ENCODE measurements at places on chromosomes 1 and 21.
A peak's percentile ranks its signal among the peaks of the same experiment; 100 is the strongest.

DNA sequence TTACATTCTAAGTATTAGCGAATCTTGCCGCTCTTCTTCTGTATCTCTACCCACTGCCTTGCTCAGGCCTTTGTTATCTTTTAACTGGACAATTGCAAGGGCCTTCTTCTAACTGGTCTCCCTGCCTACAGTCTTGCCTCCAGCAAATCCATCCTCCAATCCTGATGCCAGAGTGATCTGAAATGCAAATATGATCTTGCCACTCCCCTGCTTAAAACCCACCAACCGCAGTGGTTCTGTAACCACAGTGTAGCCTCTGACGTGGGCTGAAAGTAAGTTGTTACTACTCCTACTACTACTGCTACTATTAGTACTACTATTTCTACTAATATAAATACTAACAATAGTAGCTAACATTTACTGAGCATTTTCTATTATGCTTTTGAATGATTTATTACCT is 12.4 kb downstream of the MOV10 start:
- no peak for DNase-seq

- DNase-seq, result no peak
Measured at GRCh38 chr1:98677288-98677687, 15.8 kb downstream of the SNX7 start.

GRCh38 chr1:32540605-32541004 is 1.4 kb downstream of the ZBTB8A start:
- DNase-seq, result no peak

GRCh38 chr1:31295874-31296485 is 608 bp downstream of the SNRNP40 start:
- DNase-seq, result no peak

DNA sequence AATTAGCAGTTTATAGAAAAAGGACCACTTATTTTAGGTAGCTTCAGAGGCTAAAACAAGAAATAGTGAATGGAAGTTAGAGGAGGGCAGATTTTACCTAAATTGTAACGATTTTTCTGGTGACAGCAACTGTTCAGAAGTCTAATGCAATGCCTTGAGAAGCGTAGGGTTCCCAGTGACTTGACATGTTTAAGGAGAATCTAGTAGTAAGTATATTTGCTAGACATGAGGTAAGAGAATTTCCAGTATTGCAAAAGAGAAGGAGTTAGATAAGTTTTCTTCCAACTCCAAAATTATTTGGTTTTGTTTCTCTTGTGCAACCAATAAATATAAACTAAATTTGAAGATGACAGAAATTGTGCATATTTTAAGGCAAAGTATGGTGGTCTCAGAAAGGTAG is 140.0 kb downstream of the SMYD3 start:
- DNase-seq, result no peak

- DNase-seq, result no peak
Measured at GRCh38 chr1:118100686-118101514, 84.1 kb downstream of the SPAG17 start.

DNA sequence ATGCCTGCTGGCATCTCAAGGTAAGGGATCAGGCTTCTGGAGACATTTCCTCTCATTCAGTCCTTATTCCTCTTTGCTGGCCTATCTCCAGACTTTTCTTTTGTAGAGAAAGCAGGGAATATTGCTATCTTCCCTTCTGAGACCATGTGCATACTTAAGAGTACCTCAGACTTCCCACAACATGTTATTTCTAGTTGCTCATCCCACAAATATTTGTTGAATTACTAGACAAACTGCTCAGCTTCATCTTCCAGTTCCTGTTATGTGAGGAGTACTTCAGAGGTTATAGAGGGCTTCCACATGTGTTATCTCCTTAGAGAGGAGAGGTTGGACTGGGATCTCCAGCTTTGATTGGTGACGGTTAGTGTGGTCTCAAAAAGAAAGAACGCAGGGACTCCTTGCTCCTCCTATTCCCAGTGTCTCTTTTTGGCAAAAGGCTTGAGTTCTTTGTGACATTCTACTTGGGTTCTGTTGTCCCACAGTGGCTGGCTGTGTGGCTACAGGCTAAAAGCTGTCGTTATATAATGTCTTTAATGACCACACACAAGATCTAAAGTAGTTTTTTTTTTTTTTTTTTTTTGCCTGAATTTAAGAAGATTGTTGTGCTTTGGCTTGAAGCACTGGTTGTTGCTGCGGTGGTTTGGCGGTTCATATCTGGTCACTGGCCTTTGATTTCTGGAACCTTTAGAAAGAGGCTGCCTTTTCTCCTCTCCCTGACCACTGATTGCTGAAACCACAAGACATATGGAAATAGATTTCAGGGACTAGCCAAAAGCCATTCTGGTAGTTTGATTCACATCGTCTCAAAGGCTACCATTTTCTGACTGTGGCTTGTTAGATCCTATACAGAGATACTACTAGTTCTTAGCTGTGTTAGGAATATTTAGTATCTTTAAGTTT is 78.7 kb downstream of the FGGY start:
- DNase-seq, result no peak

DNA sequence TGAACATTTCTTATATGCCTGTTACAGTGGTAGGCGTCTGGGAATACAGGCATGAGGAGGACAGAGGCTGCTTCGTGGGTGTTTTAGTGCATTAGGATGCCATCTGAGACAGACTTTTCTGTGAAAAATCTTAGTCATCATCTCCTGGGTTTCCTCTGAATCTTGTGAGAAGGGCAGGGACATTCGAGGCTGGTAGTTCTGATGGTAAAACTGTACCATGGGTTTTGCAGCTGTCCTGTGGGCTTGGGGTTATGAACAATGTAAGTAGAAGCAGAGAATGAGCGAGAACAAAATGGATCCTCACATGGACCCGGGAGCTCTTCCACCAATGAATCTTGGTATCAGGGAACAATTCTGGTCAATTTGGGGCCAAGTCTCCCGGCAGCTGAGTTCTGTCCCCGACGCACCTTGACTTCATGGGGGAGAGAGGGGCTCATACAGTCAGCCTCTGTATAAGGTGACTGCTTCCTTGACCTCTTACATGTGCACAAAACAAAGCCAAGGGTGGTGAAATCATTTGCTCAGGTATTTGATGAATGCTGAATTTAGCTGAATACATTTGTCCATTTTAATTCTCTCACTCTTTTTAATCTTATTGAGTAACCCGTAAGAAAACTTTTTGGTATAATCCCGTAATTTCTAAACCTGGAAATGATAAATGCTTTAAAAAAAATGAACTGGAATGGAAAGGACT is 63.6 kb upstream of the ERRFI1 start:
- DNase-seq, result no peak

- no peak for DNase-seq
Measured at GRCh38 chr1:9239622-9240401, 5.2 kb downstream of the H6PD start.

DNA sequence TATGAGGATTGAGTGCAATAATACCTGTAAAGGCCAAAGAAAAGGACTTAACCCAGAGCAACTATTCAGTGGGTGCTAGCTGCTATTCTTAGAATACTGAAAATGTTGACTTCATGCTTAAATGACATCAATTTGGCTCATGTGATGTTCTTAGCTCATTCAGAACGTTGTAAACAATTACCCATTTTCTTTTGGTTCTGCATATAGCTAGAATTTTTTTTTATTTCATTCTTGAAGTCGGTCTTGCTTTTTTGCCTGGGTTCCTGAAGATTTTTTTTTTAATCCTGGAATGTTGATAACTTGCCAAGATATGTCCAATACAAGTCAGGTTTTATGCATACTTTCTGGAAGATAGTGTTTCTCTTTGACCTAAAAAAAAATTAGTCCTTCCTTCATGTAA is 772.0 kb downstream of the LTN1 start:
- DNase-seq, result no peak

- DNase-seq, result no peak
Measured at GRCh38 chr1:181219938-181220337, 131.4 kb downstream of the IER5 start.

DNA sequence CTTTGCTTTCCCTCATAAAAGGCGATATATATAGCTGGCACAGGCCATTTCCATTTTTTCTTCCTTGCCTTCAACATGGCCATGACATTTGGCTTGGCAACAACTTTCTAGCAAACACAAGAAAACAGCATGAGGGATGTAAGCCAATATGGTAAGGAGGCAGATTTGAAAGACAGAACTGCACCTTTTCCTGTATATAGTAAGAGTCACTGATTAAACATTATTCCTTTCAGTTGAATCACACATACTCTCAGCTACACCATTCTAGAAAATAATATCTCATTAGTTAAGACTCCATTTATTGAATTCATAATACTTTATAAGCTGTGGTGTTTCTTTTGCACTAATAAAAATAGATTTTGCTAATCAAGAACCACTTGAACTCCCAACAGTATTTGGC is 9.5 kb downstream of the SIKE1 start:
- DNase-seq, result no peak

DNA sequence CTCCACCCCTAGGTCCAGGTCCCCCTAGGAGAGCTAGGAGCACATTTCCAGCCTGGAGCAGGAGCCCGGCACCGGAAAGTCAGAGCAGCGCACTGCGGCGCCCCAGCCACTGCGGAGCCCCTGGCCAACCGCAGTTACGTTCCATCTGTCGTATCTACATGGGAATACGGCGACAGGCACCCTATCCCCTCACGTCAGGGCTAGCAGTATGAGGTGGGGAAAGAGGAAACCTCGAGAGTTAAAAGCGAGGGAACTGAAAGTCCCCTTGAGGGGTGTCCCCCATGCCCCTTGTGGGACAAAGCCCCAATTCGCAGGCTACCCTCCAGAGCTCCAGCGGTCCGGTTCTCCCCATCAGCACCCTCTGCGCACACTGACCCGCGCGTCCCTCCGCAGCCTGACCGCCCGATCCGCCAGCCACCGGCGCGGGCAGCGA is 995 bp downstream of the COLGALT2 start:
- DNase-seq, result no peak

- DNase-seq, result no peak
Measured at GRCh38 chr1:171173069-171173468, 12.0 kb upstream of the FMO2 start.

DNA sequence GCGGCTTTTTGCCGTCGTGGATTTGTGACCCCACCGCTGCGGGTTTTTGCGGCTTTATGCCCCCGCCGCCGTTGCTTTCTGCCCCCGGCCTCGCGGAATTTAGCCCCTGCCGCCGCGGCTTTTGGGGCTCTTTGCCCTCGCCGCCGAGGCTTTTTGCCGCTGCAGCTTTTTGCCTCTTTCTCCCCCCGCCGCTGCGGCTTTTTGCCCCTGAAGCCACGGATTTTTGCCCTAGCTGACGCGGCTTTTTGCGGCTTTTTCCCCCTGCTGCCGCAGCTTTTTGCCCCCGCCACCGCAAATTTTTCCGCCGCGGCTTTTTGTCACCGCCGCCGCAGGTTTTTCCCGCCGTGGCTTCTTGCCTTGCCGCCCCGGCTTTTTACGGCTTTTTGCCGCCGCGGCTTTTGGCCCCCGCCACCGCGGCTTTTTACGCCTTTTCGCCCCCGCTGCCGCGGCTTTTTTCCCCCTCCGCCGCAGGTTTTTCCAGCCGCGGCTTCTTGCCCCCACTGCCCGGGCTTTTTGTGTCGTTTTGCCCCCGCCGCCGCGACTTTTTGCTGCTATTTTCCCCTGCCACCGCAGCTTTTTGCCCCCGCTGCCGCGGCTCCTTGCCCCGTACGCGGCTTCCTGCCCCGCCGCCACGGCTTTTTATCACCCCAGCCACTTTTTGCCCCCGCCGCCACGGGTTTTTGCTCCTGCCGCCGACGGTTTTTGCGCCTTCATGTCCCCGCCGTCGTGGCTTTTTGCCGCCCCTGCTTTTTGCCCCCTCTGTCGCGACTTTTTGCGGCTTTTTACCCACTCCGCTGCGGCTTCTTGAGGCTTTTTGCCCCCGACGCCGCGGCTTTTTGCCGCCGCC is 3933.6 kb downstream of the SRGAP2C start:
- DNase-seq, result no peak

DNA sequence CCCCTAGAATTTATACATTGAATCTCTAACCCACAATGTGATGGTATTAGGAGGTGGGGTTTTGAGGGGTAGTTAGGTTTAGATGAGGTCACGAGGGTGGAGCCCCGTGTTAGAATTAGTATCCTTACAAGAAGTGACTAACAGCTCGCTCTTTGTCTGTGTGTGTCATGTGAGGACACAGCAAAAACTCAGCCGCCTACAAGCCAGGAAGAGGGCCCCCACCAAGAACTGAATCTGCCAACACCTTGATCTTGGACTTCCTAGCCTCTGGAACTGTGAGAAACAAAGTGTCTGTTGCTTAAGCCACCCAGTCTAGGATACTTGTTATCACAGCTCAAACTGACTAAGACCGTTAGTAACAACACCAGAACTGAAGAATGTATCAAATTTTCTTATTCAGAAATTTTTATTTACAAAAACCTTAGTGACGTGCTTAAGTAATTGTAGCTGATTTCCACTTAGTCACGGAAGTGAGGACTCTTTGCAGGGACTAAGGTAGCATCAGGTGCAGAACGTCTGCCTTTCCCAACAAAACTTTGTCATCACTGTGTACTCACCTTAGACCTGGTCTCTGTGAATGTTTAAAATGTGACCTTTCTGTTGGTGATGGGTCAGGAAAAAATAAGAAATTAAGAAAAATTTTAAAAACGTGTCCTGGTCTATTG is 24.5 kb upstream of the LRRC8C start:
- peak; percentile 34 for DNase-seq

- no peak for DNase-seq
Measured at GRCh38 chr21:14319805-14320204, 63.1 kb downstream of the HSPA13 start.

DNA sequence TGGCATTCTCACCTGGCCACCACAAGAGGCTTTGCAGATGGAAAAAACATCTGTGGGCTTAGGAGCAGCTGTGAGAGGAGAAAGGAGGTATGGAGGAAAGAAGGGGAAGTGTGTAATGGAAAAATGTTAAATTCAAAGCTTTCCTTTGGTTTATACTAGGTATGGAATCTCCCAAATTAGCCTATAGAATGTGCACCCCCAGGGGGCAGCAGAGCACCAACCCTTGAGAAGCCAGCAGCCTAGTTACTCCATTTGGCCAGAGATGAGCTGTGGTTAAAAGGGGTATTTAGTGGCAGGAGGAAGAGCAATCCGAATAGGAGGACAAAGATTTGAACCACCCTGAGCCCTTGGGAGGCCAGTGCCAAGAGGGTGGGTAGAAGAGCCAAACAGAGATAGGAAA is 97.5 kb upstream of the CTTNBP2NL start:
- DNase-seq, result no peak

GRCh38 chr1:154352581-154353459 is 27.5 kb downstream of the ATP8B2 start:
- no peak for DNase-seq

GRCh38 chr1:199743227-199743626 is 284.3 kb upstream of the NR5A2 start:
- DNase-seq, result no peak

DNA sequence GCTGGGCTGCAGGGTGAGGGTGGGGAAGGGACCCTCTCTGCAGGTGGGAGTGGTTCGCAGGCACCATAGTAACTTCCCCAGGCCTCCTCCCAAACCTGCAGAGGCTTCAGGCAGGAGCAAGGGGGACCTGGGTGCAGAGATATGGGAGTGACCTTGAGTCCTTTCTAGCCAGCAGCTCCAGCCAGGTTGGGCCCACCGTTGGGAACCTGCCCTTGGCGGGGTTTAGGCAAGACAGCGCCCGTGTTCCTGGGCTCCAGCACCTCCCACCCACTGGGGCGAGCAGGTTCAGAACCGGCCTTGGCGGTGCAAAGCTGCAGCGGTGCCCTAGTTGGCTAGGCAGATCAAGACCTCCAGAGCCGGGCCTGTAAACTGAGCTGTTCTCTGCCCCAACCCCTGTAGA is 2.2 kb upstream of the PRDM16 start:
- no peak for DNase-seq

Measured in stimulated activated CD8-positive, alpha-beta memory T cell treated with anti-CD3 and anti-CD28 coated beads, Interleukin-7, amount 100 ng/mL, for 1 hour (primary cell).